ENCODE measurements at places on chromosomes 11 and 22. TPM values are rescaled to one million over a fixed set of nuclear protein-coding genes. Genes with fewer than 3 reads are reported as not detected.

TRIM48 gene
- not detected for total RNA-seq

RAB3IL1 gene
- 0.91 TPM for total RNA-seq

DERL3 gene
- 0.82 TPM for total RNA-seq

OR10D3 gene
- not detected for total RNA-seq

TMA7B gene
- total RNA-seq: not detected

PIH1D2 gene
- total RNA-seq: 1.0 TPM

TSPAN32 gene
- not detected for total RNA-seq

MUC15 gene
- total RNA-seq: 0.16 TPM

SCN3B gene
- 1.9 TPM for total RNA-seq

RCOR2 gene
- total RNA-seq: 20.3 TPM

RNASEH2C gene
- 24.7 TPM for total RNA-seq

APOBEC3G gene
- 2.7 TPM for total RNA-seq

KCNA4 gene
- not detected for total RNA-seq

NCF4 gene
- not detected for total RNA-seq

FAM111A gene
- total RNA-seq: 11.1 TPM

GAB4 gene
- not detected for total RNA-seq

RAPSN gene
- total RNA-seq: 0.86 TPM

SAA1 gene
- 0.43 TPM for total RNA-seq

GGTLC3 gene
- total RNA-seq: not detected

VPREB1 gene
- total RNA-seq: not detected

WBP2NL gene
- total RNA-seq: not detected

GRM5 gene
- 0.70 TPM for total RNA-seq

CDPF1 gene
- 5.7 TPM for total RNA-seq

CCDC134 gene
- total RNA-seq: 11.3 TPM

SCGB1C1 gene
- not detected for total RNA-seq

DCDC1 gene
- total RNA-seq: 1.0 TPM

ART1 gene
- total RNA-seq: not detected

OR2D2 gene
- total RNA-seq: not detected

POU2F3 gene
- 0.20 TPM for total RNA-seq

TRPM5 gene
- total RNA-seq: not detected

TBX1 gene
- 6.8 TPM for total RNA-seq

MARK2 gene
- total RNA-seq: 37.2 TPM

SPTBN2 gene
- total RNA-seq: 18.2 TPM

APOA4 gene
- not detected for total RNA-seq

MYOD1 gene
- not detected for total RNA-seq

KLHDC7B gene
- total RNA-seq: 1.9 TPM

DRD2 gene
- not detected for total RNA-seq

BTG4 gene
- 0.55 TPM for total RNA-seq

MED17 gene
- total RNA-seq: 37.0 TPM

TSGA10IP gene
- total RNA-seq: not detected

CCDC87 gene
- total RNA-seq: 0.34 TPM

OR52N4 gene
- not detected for total RNA-seq

MGAT3 gene
- total RNA-seq: 7.9 TPM

PGA5 gene
- total RNA-seq: 0.79 TPM

USP2 gene
- 6.5 TPM for total RNA-seq

ARVCF gene
- total RNA-seq: 11.0 TPM

SCUBE2 gene
- 1.6 TPM for total RNA-seq

CALCB gene
- total RNA-seq: not detected

CHRM1 gene
- total RNA-seq: not detected

OR8G1 gene
- total RNA-seq: not detected

ZP1 gene
- total RNA-seq: not detected

ANO9 gene
- 0.82 TPM for total RNA-seq
